ENCODE measurements at places on chromosomes 11 and 22.

- DNase-seq: no peak
These were observed 570.6 kb upstream of the LARGE1 start for GRCh38 chr22:34490886-34491285.

DNA sequence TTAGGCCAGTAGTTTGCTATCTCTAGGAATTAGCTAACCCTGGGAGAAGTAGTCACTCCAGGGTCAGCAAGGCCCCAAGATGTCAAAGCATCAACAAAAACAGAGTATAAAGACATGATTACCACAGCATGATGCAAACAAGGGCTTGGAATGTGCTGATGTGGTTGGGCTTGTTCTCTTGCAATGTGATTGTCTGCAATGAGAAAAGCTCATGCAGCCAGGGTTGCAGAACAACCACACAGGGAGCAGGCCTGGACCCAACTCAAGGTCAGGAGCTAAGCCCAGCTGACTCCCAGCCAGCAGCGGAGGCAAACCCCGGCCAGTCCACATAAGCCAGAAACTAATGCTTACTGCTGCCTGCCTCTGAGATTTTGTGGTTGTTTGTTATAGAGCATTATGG is 132.4 kb upstream of the ZC3H12C start:
- no peak for DNase-seq

DNA sequence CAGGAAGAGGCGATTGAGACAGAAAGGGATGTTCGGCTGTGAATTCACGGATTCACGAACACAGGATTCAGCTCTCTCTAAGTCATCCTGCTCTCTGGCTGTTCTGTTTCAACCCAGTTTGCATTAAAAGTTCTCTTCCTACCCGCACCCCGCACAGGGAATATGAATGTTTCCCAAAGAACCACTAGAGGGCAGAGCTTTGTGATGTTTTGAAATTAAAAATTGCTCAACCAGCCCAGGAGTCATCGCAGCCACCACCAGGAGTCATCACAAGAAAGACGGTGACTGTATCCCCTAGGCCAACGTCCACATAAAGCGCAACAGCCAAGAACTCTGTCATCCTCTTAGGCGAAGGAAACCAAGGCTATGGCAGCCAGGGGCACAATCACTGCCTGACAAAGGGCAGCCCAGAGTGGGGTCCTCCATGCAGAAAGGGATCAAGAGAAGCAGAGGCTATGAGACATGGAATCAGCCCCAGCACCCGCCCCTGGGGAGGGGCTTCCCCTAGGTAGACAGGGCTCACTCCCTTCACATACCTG is 122.4 kb downstream of the WT1 start:
- DNase-seq: no peak

DNA sequence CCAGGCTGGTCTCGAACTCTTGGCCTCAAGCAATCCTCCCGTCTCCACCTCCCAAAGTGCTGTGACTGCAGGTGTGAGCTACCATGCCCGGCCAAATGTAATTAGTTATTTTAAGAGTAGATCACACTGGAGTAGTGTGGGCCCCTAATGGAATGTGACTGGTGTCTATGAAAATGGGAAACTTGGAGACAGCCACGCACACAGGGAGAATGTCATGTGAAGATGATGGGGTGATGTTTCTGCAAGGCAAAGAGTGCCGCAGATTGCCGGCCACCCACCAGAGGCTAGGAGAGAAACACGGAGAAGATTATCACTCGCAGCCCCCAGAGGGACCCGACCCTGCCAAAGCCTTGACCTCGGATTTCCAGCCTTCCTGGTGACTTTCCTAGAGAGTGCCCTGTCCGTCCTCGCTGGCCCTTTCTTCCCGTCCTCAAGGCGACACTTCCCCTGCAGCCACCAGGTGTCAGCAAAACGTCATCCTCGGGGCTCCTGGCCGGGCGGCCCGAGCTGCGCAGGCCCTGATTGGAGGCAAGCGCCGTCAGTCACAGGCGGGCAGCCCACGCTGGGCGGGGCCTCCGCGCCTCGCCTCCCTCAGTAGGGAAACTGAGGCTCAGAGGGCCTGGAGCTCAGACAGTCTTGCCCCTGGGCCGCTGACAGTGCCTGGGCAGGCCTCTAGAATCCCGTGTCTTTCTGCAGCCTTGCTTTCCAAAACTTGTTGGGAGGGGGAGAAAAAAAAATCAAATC is 16.3 kb downstream of the CRYBB2 start:
- peak; percentile 38 for DNase-seq

GRCh38 chr11:75158696-75159150 is 7.8 kb downstream of the SLCO2B1 start:
- DNase-seq: no peak

Data from HFF-Myc (cell line).